Stimulated activated CD4-positive, alpha-beta T cell treated with anti-CD3 and anti-CD28 coated beads, Interleukin-12 subunit alpha, Interleukin-12 subunit beta, amount 100 ng/mL, for 48 hours (primary cell): ENCODE measurements at places on chromosomes 7 and 10.
A peak's percentile ranks its signal among the peaks of the same experiment; 100 is the strongest.

GRCh38 chr10:81524467-81524866 is 350.5 kb upstream of the NRG3 start:
- DNase-seq = no peak

DNA sequence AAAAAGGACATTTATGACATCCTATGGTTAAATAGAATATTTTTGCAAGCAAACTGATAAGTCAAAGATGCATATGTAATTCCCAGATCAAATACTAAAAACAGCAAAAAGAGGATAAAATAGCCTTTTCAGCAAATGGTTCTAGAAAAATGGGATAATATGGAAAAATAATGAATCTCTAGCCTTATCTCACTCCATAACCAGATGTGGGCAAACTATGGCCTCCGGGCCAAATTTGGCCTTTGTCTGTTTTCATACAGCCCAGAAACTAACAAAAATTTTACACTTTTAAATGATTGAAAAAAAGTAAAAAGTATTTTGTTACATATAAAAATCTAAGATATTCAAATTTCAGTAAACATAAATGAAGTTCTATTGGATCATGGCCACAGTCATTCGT is 215.4 kb upstream of the PRSS1 start:
- DNase-seq = no peak

- peak; percentile 62 for DNase-seq
Measured at GRCh38 chr10:97543025-97543546, 29.5 kb upstream of the ANKRD2 start.

DNA sequence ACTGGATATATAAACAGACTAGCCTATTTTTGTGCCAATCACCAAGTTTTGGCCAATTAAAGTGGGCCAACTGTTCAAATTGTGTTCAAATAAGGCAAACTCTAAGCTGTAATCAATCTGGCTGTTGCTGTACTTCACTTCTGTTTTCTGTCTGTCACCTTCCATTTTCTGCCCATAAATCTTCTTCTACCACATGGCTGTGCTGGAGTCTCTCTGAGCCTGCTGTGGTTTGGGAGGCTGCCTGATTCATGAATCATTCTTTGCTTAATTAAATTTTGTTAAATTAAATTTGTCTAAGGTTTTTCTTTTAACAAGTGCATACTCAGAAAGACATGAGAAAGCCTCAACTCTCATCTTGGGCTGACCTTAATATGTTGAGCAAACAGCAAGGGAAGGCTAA is 172.6 kb upstream of the VIPR2 start:
- no peak for DNase-seq

DNA sequence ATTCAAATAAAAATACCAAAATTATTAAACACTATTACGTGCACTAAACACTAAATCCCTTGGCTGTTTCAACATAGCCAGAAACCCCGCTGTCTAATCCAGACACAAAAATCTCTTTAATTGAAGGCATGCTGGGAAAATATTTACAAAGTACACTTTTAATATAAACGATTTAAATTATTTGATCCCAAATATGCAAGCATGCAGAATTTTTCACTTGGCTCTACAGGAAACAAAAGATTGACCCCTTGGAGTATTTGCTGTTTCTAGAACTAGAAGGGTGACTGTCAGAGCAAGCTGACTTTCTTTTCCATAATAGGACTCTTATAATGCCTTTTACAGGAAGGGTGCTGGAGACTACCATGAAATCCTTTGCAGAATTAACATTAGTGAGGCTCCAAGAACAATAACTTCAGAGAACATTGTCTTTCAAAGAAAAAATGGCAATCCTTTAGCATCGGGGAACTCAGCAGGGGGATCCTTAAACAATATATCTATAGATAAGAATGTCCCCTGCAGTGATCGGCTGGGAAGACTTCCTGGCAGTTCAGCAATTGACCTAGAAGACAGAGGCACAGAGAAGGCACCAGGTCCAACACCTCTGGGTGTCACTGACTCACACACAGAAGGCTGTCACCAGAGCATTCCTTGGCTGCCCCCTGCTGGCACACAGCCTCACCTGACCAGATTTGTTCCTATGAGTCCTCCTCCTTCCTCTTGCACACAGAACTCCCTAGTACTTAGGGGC is 55.8 kb upstream of the MRLN start:
- DNase-seq = peak; percentile 56

- DNase-seq = no peak
Measured at GRCh38 chr10:133070810-133071209, 16.9 kb upstream of the ADGRA1 start.

- DNase-seq = no peak
Measured at GRCh38 chr7:9391221-9391620, 957.8 kb downstream of the NXPH1 start.

- DNase-seq = no peak
Measured at GRCh38 chr10:6212806-6213205, 10.1 kb downstream of the PFKFB3 start.

DNA sequence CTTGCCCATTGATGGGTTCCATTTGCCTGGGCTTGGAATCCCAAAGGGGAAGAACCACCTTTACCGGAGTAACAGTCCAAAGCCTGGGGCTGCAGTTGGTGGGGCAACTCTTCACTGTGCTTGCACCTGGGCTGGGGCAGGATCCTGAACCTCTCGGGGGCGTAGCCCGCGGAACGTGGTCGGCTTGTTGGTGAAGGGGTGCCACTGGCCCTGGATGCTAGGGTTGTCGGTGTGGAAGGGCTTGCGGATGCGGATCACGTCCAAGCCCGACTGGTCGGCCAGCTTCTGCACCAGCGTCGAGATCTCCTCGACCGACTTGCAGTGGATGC is 710 bp downstream of the MRPL43 start:
- no peak for DNase-seq

GRCh38 chr10:129637010-129637409 is 170.0 kb downstream of the MGMT start:
- DNase-seq = no peak

DNA sequence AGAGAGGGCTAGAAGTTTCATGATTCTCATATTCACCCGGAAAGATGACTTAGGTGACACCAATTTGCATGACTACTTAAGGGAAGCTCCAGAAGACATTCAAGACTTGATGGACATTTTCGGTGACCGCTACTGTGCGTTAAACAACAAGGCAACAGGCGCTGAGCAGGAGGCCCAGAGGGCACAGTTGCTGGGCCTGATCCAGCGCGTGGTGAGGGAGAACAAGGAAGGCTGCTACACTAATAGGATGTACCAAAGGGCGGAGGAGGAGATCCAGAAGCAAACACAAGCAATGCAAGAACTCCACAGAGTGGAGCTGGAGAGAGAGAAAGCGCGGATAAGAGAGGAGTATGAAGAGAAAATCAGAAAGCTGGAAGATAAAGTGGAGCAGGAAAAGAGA is 5.3 kb downstream of the GIMAP4 start:
- DNase-seq = no peak

DNA sequence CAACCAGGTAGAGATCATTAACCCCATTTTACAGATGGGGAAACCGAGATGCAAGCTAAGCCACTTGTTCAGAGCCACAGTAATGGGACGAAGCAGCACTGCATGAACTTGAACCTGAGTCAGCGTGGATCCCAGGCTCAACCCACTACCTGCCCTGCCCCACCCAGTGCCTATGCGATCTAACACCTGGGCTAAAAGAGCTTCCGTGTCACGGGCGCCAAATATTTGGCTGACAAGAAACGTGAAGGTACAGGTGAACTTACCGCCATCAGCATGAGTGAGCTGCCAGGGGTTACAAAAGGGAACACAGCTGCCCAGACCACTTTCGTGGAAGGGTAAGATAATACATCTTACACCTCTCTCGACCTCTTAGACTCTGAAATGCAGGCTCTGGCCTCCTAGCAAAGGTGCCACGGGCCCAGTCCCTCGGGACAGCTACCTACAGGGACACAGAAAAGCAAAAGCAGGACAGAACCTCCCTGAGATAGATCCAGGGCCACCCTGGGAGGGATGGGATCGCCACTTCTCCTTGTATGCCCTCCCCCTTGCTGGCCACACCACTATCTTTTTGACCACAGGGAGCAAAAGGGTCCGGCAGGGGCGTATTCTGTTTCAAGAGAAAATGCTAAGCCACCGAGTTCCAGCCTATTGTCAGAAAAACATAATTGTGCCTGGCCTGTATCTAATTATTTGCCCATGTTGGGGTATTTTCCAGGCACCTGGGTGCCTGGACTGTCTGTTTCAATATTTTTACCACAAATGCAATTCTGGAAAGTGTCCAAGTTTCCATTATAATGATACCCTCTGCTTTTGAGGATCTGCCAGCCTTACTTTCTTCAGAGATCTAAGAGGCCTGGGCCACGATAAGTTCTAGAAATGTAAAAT is 6.4 kb downstream of the CHST15 start:
- DNase-seq = no peak

GRCh38 chr10:57785546-57785945 is 482.1 kb downstream of the IPMK start:
- no peak for DNase-seq

DNA sequence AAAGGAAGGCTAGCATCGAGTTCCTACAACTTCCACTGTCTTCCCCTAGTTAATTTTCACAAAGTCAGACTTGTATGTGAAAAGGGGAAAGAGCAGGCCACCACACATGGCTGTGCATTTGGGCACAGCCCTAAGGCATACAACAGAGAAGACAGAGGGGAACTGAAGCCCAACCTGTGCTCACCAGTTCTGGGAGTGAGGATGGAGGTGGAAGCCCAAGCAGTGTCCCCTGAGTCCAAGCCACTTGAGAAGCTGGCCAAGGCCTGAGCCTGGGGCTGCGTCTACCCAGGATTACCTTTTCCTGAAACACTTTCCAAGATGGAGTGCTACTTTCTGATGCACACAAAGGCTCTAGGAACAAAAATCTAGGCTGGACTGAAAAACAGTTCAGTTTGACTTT is 20.3 kb downstream of the GPNMB start:
- DNase-seq = no peak

DNA sequence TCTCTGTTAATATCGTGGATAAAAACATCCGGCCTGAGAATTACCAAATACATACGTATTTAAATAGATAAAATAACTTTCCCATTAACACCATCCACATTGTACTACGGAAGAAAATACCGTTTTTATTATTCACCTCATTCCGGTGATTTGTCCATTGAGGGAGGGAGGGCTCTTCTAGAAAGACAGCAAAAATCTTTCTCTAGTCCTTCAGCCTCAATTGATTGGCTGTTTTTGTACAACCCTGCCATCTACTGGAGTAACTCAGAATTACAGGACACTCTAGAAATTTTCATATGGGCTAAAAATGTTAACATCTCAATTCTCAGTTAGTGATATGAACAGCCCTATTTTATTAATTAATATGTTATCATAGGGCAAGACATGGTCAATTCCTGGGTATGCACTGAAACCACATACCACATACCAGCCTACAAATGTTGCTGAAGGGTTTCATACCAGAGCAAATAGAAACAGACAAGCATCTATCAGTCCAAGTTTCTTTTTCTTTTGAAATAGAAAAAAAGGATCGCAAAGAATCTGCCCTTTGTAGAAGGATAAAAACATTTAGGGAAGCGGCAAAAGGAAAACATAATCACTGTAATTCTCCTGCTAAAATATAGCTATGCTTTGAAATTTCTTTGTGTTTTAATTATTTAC is 55.8 kb upstream of the CDCA7L start:
- peak; percentile 75 for DNase-seq

- no peak for DNase-seq
Measured at GRCh38 chr10:10146604-10147003, 871.1 kb upstream of the CELF2 start.

- DNase-seq = no peak
Measured at GRCh38 chr7:127146746-127147536, 105.8 kb downstream of the GRM8 start.

DNA sequence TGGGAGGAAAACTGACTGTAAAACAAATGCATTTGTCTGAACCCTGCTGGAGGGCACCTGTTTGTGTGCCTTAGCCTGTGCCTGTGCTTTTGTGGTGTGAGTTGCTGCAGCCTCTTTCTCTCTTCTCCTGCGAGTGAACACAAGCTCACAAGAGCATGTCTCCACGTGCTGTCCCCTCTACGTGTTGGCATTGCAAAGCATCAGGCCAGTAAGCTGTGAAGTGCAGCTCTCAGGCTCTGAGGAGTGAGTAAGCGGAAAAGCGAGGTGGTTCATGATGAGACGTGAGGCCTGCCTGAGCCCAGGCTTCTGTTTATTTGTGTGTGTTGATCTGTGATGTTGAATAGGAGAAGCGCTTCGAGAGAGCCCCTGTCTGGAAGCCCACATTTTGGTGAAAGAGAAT is 85.6 kb upstream of the PDCD4 start:
- DNase-seq = no peak

DNA sequence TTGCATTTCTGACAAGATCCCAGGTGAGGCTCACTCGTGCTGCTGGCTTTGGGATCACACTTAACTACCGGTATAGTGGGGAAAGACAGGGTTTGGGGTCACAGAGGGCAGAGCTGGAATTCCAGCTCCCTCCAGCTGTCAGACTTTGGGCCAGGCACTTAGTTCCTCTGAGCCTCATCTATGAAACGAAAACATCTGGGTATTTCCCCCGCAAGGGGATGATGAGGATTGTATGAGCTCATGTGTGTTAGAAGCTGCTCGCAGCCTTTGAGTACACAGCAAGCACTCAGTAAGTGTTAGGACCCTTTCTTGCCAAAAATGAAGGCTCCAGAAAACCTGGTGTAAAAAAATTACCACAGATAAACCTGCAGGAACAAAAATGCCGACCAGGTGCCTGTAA is 66.1 kb downstream of the PRPF18 start:
- DNase-seq = no peak

- DNase-seq = no peak
Measured at GRCh38 chr10:124696446-124697392, 47.5 kb downstream of the FAM53B start.

DNA sequence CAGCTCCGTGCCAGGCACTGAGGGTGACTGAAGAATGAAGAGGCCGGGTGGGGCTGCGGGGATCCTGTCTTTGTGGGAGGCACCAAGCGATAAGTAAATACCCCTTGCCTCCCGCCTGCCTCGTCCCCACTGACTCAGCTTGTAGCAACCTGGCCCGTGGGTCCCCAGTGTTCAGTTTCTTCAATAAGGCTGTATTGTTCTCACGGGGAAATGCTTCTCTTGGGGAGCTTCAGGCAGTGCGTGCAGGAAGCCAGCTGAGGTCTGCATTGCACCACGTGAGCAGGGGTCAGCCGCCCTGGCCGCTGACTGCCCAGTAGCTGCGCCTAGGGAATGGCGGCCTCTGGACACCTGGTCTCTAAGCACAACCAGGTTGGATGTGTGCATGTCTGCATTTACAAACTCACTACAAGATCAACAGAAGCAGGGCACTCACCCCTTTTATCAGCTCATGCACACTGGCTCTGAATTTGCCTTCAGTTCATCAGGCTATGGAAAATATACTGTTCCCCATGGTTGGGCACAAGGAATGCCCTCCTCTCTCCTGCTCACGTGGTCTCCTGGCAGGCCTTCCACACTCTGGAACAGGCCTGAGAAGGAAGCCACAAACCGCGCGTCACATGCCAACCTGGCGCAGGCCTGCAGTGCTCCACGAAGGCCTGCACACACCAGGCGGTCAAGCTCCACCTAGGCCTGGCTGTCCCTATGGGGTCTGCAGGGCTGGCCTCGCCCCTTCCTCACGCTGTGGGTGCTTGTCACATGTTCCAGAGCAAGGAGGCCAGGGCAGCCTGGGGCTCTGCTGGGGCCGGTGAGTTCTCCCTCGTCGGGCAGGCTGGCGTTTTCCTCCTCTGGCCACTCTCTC is 135.7 kb upstream of the RNF32 start:
- DNase-seq = no peak

- no peak for DNase-seq
Measured at GRCh38 chr7:132475037-132475668, 101.1 kb downstream of the PLXNA4 start.
